ENCODE measurements at places on chromosomes 13 and 19.

DNA sequence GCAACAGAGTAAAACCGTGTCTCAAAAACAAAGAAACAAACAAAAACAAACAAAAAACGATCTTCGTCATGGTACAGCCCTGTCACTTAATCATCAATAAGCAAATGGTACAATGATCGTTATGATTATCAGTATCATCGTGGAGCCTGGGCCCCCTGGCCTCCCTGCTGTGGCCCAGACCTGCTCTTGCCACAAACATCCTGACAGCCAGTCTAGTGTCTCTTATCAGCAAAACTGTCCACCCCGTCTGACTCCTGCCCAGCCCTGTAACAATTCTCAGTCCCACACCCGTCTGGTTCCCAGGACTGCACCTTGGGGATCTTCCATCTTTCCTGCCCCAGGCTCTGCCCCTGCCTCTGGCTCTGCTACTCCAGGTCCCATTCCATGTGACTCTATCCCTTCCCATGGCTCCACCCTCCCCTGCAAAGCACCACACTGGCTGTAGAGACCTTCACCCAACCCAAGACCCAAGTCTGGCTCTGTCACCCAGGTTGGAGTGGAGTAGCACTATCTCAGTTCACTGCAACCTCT is 5.7 kb downstream of the ZNF653 start:
- DNase-seq, result no peak

DNA sequence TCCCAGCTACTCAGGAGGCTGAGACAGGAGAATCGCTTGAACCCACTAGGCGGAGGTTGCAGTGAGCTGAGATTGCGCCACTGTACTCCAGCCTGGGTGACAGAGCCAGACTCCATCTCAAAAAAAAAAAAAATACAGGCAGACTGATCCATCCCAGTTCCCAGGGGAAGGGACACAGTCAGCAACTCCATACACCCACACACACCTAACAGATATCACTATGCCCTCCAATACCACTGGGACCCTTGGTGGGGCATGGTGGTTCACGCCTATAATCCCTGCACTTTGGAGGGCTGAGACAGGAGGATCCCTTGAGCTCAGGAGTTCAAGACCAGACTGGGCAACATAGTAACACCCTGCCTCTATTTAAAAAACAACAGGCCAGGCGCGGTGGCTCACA is 2.6 kb downstream of the DPF1 start:
- DNase-seq, result no peak

DNA sequence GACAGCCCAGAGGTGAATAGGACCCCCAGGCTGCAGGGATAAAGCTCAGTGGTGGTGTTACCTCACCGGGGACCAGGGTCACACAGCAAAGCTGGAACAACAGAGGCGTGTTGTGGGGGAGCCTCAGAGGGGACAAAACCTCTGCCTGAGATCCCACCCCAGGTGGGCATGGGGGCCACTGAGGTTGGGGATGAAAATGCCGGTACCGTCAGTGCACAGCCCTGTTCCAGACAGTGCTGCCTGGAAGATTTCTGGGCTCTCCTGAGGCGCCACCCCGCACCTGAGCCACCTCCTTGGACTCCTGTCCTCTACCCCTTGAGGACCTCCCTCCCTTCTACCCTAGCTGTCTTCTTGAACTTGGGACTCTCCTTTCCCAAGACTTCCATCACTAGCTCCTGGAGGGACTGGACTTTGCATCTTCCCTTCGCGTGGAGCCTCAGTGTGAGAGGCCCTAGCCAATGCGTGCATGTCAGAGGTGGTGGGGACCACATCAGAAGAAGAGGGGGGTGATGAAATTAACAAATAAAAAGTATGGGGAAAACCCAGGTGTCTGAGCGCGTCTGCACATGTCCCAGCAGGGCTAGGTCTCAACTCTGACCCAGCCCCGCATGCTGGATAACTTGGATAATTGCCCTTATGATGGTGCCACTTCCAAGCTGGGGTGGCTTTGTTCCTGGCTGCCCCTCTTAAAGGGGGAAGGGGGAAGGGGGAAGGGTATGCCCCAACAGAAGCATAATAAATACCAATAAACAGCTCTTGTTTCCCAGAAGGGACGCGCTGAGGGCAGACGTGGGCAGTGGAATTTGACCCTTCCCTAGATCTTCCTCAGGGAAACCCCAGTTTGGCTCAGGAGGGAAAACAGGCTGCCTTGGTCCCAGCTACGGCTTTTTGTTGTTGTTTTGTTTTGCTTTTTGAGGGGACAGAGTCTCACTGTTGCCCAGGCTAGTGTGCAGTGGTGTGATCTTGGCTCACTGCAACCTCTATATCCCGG is 11.6 kb downstream of the CNFN start:
- DNase-seq, result no peak

- DNase-seq, result peak; percentile 45
These were observed 25.1 kb downstream of the CARD8 start for GRCh38 chr19:48230555-48231129.

DNA sequence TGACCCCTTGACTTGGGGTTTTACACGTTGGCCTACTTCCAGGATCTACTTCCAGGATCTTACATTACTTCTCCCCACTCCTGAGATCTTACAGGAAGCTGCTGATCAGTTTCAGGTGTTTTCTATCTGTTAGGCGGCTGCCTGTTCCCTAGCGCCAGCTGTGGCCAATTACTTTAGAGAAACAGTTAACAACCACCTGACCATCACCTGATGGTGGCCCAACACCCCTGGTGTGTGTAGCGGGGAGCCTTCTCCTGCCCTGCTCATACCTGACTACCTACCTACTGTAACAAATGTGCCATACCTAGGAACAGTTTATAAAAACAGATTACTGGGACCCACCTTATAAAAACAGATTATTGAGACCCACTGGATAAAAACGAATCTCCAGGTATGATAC is 2.8 kb upstream of the POP4 start:
- no peak for DNase-seq

GRCh38 chr13:39274739-39275325 is 236.6 kb downstream of the NHLRC3 start:
- DNase-seq, result no peak

- DNase-seq, result no peak
These were observed 18.1 kb upstream of the ZFP82 start for GRCh38 chr19:36436531-36436930.

- no peak for DNase-seq
These were observed 237.3 kb upstream of the GPC6 start for GRCh38 chr13:92989301-92989700.

- no peak for DNase-seq
These were observed 1095.4 kb upstream of the PCDH20 start for GRCh38 chr13:62510906-62511655.

GRCh38 chr19:15934332-15935078 is at the start of gene CYP4F11:
CYP4F11 (minus strand) TSS chr19:15934529; CDS start chr19:15934408, 121 bp downstream.
- DNase-seq, result no peak

DNA sequence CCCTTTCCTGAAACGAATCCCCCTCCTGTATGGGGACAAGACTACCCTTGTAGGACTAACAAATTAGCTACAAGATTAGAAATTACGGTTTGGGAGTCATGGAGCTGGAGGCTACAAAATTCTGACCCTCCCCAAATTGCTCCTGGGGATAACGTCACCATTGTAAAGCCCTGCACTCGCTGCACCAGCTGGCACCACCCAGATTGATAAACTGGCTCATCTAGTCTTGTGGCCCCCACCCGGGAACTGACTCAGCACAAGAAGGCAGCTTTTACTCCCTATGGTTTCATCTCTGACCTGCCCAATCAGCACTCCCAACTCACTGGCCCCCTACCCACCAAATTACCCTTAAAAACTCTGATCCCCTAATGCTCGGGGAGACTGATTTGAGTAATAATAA is 150.6 kb upstream of the TSC22D1 start:
- DNase-seq, result no peak

DNA sequence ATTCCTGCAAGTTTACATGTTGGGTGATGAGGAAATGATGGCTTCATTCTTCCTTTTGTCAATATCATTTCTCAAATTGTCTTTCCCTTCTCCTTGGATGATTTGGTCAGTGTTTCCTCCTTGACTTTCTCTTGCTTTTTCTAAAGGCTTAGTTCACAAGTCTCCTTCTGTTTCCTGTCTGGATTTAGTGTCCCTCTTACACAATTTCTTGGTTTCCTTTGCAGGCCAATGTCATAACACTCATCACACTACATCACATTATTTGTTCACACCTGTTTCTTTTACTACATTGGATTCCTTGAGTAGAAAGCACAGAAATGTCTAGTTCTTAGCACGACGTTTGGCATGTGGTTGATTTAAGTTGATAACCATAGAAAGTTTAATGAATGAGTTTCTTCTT is 490.7 kb downstream of the TDRD3 start:
- no peak for DNase-seq

- DNase-seq, result no peak
These were observed 104.4 kb downstream of the DNAJC15 start for GRCh38 chr13:43127827-43128226.

GRCh38 chr13:58978331-58978730 is 1185.4 kb downstream of the DIAPH3 start:
- no peak for DNase-seq

DNA sequence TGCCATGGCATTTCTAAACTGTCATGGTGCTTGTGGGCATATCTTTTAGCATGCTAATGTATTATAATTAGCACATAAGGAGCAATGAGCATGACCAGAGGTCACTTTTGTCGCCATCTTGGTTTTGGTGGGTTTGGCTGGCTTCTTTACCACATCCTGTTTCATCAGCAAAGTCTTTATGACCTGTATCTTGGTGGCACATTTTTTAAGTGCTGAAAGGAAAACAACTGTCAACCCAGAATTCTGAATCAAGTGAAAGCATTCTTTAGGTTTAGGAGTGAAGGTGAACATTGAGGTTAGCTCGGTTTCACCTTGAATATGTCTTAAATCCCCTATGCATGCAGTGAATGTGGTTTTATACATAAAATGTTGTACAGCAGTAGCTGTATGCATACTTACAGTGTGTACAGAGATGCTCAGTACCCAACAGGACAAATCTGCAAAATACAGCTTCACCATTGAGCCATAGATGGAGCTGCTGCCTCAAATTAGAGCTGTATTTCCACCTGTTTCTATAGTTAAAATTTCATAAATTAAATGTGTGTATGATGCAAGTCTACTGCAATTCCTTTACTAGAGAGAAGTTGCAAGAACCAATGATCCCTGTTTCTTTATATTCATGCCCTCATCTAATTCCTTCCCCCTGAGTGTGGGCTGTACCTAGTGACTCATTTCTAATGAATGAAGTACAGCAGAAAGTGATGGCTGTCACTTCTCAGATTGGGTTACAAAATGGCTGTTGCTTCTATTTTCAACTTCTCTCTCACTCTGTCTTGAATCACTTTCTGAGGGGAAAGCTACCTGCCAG is 25.2 kb upstream of the IGSF23 start:
- DNase-seq, result peak; percentile 51

- no peak for DNase-seq
These were observed 32.7 kb downstream of the MBNL2 start for GRCh38 chr13:97254816-97255215.

DNA sequence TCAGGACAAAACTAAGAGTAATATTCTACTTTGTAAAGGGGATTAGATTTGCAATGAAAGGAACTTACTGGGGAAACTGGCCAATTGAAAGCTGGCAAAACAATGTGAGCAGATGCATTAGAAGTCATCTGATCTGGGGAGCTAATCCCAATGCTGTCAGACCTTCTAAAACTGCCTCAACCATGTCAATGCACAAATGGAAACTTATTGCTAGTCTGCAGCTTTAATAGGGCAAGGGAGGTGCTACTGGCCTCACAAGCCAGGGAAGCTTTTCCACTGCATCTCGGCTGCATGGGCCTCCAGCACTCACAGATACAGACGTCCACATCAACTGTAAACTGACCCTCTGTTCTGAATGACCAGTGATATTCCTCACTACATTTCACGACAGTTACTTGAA is 154.2 kb downstream of the LHFPL6 start:
- DNase-seq, result no peak

DNA sequence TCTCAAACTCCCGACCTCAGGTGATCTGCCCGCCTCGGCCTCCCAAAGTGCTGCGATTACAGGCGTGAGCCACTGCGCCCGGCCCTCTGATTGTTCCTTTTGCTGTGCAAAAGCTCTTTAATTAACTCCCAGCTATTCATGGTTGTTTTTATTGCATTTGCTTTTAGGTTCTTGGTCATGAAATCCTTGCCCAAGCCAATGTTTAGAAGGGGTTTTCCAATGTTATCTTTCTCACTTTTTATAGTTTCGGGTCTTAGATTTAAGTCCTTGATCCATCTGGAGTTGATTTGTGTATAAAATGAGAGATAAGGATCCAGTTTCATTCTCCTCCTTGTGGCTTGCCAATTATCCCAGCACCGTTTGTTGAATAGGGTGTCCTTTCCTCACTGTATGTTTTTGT is 19.2 kb upstream of the GRTP1 start:
- no peak for DNase-seq

DNA sequence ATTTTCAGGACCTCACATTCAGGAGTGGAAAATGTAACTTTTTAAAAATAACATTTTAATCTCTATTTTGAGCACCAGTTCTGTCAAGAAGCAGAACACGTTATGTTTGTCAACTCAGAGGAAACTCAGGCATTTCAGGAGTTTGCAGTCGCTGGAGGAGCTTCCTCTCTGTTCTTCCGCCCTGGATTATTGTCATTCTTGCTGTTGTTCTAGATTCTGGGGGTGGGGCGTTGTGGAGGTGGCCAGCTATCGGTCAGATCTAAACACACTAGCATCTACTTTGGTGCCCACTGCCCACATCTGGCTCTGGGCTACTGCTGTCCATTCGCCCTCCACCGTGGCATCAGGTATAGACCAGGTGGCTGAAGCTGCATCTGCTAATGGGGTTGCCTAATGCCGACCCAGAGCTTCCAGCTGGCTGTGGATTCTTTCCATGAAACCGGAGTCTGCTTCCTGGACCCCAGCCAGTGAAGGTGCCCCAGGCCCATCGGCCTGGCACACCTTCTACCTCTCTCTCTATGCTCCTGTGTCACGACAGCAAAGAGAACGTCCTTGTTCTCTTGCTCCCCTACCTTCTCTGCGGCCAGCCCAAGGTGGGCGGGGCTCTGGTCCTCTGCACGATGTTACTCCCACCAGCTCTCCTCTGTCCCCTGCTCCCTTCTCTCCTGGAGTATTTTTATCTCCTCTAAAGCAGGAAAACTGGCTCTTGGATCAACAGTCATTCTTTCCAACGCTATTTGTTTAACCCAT is 36.7 kb upstream of the DGKH start:
- no peak for DNase-seq

Measured in stimulated activated CD4-positive, alpha-beta T cell treated with anti-CD3 and anti-CD28 coated beads, Interleukin-15, amount 100 ng/mL, for 24 hours (primary cell).